GM04503 (cell line): ENCODE measurements at places on chromosomes 16 and 17.
A peak's percentile ranks its signal among the peaks of the same experiment; 100 is the strongest.

DNA sequence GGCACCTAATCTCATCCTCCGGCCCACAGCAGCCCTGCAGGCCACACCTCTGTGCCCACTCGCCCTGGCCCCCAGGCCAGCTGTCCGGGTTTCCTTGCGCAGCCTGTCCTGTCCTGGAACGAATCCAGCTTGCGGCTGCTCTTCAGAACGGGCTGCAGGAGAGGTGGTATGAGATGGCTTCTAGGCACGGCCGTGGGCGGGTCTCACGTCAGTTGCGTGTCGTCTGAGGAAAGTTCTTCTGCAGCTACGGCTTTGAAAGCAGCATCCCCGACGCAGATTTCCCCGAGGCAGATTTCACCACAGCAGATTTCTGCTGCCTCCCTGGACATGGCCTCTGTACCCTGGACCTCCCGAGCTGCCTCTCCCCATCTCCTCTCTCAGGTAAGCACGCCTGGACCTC, 18.2 kb downstream of the GALNS start:
- DNase-seq: no peak

DNA sequence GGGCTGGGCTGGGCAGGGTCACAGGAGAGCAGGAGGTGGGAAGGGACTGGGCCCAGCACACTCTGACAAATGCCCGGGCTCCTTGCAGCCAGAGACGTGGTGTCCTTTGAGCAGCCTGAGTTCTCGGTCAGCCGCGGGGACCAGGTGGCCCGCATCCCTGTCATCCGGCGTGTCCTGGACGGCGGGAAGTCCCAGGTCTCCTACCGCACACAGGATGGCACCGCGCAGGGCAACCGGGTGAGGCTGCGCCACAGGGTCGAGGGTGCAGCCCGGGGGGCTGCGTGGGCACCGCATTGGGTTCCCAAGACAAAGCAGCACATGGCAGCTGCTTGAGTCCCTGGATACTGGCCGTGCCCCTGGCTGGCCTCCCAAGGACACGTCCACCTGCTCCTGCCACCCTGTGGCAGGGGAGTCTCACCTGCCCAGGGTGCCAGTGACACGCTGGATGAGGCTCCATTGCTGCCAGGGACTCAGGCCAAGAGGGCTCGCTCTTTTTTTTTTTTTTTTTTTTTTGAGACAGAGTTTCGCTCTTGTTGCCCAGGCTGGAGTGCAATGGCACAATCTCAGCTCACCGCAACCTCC, 21.3 kb downstream of the GALK1 start:
- DNase-seq: no peak

DNA sequence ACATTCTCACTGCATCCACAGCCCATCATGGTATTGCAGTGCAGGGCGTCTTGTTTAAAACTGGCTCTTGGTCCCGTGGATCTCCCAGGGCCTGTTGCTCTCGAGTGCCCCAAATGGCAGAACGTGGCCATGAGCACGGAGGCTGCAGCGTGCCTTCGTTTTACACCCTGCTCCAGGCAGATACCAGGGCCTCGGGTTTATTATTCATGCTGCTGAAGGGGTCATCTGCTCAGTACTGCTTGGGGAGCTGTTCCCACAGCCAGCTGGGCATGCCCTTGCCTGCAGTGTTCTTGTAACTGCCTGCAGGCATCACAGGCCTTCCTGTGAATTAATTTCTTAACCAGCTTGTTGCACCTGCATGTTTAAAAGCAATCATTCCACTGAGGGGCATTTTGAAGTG, 129.7 kb upstream of the CHMP6 start:
- DNase-seq: no peak

DNA sequence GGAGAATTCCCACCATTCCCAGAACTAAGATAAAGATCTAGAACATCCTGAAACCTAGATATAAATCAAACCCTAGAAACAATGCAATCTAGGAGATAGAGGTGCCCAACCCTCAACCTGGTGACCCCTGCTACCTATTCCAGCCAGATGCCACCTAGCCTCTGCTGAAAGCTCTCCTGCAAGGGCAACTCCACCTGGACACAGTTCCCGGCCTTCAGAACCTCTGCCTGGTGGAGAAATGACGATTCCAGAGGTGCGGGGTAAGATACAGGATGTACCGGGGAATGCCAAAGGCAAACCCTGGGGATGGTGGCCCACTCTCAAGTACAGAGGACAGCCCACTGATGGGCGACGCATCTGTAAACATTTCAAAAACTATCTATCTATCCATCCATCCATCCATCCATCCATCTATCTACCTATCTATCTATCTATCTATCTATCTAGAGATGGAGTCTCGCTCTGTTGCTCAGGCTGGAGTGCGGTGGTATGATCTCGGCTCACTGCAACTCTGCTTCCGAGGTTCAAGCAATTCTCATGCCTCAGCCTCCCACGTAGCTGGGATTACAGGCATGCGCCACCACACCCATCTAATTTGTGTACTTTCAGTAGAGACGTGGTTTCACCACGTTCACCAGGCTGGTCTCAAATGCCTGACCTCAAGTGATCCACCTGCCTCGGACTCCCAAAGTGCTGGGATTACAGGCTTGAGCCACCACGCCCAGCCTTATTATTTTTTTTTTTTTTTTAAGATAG, 19.0 kb downstream of the MEAK7 start:
- DNase-seq: no peak

- no peak for DNase-seq
Measured at GRCh38 chr16:11030990-11031510, 86.7 kb downstream of the CLEC16A start.

- no peak for DNase-seq
Measured at GRCh38 chr17:72617557-72617956, 474.9 kb downstream of the SLC39A11 start.

GRCh38 chr17:34827008-34827407, 134.3 kb downstream of the CCT6B start:
- no peak for DNase-seq

DNA sequence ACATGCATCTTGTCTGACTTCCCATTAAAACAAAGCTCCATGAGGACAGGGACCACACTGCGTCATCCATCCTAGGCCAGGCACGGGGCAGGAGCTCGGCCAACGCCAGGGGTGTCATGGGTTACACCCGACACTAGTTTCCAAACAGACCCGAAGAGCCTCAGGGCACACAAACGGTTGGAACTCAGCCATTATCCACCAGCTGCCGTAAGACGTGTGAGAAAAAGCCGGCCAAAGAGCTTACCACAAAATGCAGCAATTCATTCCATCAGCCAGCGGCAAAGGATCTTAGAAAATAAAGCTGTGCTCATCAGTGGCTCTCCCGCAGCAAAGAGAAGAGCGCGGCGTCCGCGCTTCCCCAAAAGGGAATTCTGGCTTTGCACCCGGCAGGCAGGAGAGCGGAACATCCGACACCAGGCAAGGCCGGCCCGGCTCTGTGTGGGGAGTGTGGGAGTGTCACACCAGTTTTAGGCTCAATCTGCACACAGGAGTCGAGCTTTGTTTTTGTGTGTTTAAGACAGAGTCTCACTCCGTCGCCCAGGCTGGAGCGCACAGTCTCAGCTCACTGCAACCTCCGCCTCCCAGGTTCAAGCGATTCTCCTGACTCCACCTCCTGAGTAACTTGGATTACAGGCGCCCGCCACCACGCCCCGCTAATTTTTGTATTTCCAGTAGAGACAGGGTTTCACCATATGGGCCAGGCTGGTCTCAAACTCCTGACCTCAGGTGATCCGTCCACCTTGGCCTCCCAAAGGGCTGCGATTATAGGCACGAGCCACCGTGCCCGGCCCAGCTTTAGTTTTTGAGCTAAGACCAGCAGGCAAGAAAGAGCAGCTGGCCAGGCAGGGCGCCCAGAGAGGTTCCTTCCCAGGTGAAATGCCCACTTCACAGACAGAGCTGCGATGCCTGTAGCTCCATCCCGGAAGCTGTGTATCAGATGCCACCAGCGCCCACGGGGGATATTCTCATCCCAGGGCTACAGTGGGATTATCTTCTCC, 1.5 kb downstream of the SLC38A8 start:
- DNase-seq: peak; percentile 45

- DNase-seq: no peak
Measured at GRCh38 chr17:78037280-78037679, 78.8 kb downstream of the TNRC6C start.

- DNase-seq: no peak
Measured at GRCh38 chr17:50841949-50842354, 6.6 kb downstream of the WFIKKN2 start.

DNA sequence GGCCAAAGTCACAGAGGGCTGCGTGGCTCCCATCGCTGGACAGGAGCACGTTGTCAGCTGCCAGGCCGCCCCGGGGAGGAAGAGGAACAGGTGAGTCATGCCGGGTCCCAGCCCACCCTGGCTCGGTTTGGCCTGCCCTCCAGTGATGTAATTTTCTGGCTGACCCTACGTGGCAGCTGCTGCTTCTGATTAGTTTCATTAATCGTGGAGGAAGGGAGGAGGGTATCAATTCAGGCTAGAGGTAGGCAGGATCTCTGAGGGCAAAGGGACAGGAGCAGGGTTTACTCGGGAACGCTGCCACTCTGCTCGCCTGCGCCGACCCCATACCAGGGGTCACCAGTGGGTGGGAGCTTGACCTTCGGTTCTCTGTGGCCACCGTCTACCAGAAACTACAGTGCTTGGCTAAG, 11.7 kb upstream of the SPATA32 start:
- no peak for DNase-seq

DNA sequence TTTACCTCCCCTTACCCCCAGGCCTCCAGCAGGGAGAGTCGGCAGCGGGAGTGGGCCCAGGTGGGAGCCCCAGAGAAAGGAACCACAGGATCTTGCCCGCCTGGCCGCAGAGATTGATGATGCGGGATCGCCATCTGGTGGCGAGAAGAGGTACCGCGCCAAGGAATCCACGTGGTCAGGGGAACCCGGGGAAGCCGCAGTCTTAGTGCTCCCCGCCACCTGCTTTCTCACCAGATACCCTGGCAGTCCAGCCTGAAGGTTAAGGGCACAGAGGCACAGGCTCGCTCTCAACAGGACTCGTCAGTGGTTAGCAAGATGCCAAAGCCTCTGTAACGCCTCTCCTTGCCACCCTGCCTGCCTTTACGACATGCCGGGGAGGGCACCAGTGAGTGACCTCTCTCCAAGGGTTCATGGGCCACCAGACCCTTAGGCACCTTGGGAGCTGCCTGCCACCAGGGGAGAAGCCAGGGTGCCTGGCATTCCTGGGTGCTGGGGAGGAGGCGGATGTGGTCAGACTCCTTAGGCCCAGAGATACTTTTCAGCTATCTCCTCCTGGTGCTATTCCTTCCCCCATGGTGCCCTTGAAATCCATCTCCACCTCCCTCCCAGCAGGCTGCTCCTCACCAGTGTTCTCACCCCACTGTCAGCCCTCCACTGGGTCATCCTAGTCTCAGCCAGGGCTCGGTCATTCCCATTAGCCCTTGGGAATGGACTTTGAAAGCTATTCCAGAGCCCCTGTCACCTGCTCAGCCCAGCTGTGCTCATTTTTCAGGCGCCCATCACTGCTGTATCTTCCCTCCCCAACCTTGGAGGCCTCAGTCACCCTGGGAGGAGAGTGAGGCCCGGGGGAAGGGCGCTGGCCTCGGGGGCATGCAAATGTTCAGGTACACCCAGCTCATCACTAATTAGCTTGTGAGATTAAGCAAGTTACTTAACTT, 5.5 kb upstream of the RHBDF2 start:
- no peak for DNase-seq

DNA sequence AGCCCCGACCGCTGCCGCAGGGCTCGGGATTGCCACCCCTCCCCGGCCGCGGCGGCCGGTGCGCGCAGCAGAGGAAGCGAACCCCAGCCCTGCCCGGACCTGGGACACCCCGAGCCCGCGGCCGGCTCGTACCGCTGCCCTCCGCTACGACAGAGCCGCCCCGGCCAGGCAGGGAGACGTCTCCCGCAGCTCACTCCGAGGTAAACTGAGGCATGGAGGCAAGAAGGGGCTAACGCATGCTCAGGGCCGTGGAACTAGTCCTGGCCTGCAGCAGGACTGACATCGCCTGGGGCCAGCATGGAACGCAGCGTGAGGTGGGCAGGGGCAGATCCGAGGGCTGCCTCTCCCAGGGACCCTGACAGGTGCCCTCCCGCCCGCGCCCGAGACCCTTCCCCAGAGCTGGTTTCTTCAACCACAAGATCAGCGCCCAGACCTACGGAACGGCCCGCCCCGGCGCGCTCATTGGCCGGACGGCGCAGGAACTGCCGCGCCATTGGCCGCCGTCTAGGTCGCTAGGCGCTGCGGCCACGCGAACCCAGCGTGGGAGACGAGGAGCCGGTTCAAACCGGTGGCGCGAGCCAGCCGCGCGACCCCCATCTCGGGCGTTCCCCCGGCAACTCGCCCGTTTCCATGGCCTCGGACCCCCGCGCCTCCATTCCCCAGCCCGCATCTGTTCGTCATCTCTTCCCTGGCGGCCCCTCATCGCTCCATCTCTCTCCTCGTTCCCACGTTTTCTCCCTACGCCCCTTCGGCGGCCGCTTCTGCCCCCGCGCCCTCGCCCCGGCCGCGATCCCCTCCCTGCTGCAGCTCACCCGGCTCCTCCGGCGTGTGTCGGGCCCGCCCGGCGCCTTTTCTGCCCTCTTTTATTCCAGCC, at the start of gene SLC43A2:
SLC43A2 (minus strand) TSS at position 853 of the 874 bp plus-strand sequence. CDS start 960 bp downstream, outside the sequence.
- DNase-seq: no peak

DNA sequence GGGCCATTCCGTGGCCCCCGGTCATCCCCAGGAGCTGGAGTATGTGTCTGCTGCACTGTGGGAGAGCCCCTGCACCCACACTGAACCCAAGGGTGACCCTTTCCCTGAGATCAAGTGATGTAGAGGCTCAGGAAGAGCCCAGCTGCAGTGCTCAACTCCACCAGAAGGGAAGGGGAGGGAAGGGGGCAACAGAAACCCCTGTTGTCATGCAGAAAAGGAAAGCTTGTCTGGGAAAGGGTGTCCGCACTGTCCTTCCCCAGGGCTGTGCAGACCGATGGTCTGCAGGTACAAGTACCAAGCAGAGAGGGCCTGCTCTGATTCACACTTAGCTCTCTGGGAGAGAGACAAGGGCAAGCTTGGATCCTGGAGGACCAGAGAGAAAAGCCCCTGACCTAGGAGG, 45.7 kb upstream of the TOB1 start:
- no peak for DNase-seq
